Eye (tissue), 1 donor: ENCODE measurements at places on chromosomes 3 and 15.

GRCh38 chr3:133928136-133928893, 32.6 kb upstream of the RAB6B start:
- DNase-seq: no peak

DNA sequence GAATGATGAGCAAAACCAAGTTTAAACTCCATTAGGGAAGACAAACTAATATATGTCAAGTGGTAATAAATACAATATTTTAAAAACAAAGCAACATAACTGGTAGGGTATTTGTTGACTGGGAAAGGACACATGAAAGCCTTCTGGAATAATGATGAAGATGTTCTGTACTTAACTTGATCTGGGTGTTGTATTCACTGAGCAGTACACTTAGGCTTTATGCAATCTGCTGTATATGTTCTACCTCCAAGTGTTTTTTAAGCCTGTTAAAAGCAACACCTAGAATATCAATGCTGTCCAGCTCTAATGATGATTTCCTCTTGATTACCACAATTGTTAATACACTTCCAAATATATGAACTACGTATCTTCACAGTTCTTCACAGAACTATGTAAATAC, 46.6 kb downstream of the GSK3B start:
- DNase-seq: no peak

DNA sequence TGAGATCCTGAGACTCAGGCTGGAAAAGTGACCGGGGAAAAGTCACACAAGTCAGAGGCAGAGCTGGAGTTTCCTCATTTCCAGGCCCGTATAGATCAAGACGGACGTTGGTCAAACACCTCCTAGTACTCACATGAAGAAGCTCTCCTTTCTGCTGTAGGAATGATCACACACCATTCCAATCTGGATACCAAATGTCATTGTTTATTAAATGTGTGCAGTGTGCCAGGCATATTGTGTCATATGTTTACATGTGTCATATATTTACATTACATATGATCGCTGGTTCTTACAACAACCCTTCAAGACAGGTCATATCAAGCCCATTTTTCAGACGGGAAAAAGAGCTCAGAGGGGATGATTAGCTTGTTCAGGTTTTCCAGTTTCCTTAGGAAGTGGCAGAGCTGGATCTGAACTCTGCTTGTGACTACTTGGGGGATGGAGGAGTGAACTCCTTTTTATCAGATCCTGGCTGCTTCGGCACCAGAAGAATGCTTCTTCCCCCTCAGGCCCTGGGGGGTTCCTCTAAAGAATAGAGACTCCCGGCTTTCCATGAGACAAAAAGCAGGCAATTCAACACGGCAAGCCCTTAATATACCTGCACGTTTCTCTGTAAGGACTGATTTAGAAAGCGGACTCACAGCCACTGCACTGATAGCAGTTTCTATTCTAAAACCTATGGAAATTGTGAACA, 41.9 kb downstream of the FAM43A start:
- DNase-seq: no peak

DNA sequence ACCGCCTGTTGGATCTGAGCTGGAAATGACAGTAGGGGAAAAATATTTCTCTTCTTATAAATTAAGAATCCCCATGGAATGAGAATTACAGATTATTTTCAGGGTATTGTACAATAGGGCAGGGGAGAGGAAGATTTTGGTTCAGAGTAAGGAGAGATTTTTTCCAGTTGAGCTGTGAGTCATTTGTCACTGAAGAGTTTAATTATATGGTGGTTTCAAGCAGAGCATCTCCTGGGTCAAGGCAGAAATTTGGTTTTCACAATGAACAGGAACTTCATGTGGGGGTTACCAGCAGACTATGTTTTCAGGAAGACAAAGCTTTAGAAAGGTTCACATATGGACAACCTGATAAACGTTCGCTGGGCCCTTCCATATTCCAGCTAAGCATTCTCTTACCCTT, 182.8 kb upstream of the NR2E3 start:
- DNase-seq: no peak

- no peak for DNase-seq
These were observed 39.6 kb downstream of the KLF13 start for GRCh38 chr15:31366169-31366734.

- DNase-seq: no peak
These were observed 283.2 kb upstream of the KCNH8 start for GRCh38 chr3:18864933-18865731.

DNA sequence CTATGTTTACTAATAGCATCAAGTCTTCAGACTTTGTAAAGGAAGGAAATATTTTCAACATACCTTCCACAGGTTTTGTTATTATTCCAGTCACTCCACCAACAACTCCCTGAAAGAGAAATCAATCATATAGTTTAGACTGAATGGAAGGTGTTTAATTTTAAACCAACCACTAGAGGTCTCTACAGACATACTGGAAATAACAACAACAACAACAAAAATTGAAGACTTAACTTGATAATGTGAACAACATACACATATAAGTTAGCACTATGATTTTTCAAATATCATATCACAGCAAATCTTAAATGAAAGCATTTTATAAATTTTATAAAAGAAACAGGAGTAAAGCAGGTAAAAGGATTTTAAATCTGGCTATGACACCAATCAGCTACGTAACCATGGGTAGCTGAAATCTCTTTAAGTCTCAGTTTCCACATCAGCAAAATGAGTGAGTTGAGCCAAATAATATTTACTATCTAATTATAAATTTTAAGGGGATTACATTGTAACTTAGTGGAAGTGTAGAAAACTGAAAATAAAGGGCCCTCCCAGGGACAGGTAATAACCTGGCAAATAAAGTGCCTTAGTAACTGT, 188.2 kb downstream of the VPS13C start:
- DNase-seq: peak; percentile 46

DNA sequence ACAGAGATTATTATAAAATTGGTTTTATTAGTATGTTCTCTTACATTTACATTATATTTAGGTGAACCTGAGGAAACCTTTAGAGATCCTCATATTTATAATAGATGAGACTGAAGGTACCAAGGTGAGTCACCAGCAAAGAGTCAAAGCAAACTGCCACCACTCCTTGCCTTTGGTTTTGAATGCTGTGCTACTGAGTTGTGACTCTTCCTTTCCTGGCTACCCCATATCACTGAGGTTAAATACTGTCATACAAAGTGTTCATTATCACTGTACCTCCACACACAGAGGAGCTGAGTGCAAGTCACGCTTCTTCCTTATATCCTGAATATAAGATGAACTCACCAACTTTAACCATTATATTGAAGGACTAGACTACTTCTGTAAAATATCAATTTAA, 168.2 kb downstream of the CBLB start:
- no peak for DNase-seq

DNA sequence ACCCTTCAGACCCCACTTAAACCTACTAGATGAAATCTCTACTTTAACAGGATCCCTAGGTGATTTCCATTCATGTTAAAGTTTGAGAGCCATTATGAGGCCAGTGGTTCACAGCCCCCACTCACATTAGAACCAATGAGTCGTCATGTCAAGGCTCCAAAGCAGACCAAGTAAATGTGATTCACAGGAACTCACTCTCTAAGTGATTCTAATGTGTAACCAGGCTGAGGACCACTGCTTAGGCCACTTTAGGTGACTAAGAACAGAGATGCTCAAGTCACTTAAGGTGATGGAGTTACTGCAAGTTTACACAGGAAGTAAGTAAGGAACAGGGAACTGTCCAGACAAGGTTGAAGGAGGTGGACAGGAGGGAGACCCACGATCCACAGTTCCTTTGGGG, 7.7 kb downstream of the GALNT15 start:
- DNase-seq: no peak

GRCh38 chr3:55584716-55585368, 97.7 kb upstream of the WNT5A start:
- no peak for DNase-seq

DNA sequence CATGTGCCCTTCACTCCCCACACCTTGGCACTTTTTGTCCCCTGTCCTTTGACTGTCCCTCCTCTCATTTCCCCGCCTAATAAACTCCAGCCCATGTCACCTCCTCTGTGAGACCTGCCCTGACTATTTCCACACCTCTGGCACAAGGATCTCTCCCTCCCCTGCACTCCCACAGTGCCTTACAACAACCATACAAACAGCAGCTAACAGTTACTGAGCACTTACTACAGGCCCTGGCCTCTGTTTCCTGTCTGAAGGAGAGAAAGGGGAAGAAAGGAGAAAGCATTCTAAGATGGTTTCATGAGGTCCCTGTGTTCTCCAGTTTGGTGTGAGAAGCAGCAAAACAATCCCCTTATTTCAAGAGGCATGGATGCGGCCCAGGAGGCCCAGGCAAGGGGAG, 20.0 kb upstream of the TRH start:
- DNase-seq: no peak

DNA sequence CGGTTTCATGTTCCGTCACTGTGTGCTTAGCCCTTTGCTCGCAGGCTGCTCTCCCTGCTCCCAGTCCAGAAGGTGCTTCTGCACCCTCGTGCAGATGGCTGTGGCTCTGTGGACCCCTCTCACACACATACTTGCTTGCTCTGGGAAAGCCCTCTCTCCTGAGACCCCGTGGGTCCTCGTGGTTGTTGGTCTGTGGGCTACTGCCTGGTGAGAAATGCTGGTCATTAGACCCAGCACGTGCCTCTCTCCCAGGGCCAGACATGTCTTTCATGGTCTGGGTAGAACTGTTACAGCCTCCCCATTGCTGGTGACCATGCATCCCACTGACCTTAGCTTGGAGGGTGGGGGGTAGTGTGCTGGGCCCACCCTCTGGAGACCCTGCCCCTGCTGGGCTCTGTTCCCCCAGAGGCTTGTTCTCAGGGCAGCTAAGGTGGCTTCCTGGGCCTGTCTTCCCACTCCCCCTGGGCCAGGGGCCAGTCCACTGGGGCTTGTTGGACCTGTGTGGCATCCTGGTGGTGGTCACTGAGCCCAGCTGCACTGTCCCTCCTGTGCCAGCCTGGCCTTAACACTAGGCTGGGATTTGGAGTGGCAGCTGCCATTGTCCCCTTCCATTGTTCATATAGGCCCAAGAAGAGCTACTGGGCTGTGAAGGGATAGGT, 10.6 kb downstream of the C15orf39 start:
- no peak for DNase-seq

DNA sequence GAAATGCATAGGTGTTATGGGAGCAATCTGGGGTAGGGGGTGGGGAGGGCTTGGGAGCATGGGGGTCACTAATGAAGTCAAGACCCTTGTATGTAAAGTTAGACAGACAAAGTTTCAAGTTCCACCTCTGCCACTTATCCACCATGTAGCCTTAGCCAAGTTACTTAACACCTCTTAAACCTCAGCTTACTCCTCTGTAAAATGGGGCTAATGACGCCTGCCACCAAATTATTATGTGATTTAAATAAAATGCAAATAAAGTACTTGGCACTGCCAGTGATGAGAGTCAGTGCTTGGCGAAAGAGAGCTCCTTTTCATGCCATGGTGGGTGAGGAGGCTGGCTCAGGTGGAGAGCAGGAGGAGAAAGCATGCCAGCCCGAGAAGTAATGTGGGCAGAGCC, 18.6 kb upstream of the TLE3 start:
- DNase-seq: no peak

DNA sequence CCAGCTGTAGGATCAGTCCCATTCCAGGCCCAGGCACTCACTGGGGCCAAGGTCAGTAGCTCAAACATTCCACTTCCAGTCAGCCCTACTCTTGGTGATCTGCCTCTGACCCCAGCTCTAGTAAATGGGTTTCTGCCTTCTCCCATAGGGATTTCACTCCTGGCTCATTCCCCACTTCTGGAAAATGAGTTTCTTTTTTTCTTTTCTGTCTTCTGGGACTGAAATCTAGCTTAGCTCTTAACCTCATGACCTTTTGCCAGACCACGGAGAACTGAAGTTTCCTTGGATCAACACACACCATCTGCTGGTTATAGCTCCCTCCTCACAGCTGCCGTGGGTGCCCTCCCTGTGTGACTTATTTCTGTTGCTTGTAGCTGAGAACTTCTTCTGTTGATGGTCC, 21.3 kb downstream of the MME start:
- DNase-seq: no peak

DNA sequence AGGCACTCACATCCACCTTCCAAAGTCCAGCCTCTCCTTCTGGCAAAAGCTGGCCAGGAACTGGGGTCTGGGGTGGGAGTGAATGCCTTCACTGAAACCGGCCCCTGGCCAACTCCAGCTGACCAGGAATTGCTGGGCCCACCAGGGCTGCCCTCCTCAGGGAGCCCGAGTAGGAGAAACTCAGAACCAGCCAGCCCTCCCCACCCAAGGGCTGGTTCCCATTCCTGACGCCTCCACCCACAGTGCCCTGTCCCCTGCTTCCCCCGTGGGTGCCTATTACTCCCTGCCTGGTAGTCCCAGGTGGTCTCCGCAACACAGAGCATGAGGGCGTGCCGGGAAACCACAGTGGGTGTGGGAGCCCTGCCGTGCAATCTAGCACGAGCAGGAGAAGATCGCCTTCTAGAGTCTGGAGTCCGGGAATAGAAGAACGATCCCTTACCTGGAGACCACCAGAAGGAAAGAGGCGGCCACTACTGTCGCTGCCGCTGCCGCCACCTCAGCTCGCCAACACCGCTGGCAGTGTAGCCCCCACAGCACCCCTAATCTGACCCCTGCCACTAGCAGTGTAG, 178.8 kb downstream of the POTEB3 start:
- no peak for DNase-seq

DNA sequence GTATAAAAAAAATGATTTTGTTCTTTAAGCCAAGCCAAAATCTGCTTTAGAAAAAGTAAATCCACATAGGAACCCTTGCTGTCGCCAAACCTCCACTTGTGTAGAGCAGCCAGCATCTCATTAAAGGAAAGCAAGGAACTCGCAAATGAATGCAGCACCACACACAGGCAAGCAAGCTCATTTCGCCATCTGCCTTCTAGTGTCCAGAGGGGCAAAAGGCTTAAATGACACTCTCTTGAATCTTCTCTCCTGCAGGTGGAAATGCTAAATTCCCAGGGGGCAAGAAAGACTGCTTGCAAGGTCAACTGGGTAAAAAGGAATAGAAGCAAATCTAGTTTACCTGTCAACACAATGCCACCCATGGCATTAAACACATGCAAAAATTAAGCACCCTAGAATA, 2.4 kb downstream of the MB21D2 start:
- DNase-seq: peak; percentile 68

- no peak for DNase-seq
These were observed 1.4 kb downstream of the LCTL start for GRCh38 chr15:66564136-66565041.

- DNase-seq: no peak
These were observed 265.4 kb upstream of the ARHGEF26 start for GRCh38 chr3:153855772-153856171.
